Foreskin keratinocyte (primary cell): ENCODE measurements at places on chromosomes 6 and 20. TPM values are rescaled to one million over a fixed set of nuclear protein-coding genes. Genes with fewer than 3 reads are reported as not detected.

The DEFB112 gene
- total RNA-seq: not detected in 2 replicates

The PRSS35 gene
- total RNA-seq: not detected in 2 replicates

The SPAG4 gene
- total RNA-seq: 1.5 and 3.2 TPM in 2 replicates

The RAMACL gene
- 0.17 and 0.18 TPM in 2 replicates for total RNA-seq

The DNPH1 gene
- 82.3 and 89.4 TPM in 2 replicates for total RNA-seq

The SPATS1 gene
- not detected in 2 replicates for total RNA-seq

The ZNF217 gene
- 36.8 and 37.4 TPM in 2 replicates for total RNA-seq

The QRSL1 gene
- total RNA-seq: 13.7 and 14.7 TPM in 2 replicates

The RBBP8NL gene
- total RNA-seq: not detected in 2 replicates

The OR2H2 gene
- total RNA-seq: not detected in 2 replicates

The OPN5 gene
- not detected in 2 replicates for total RNA-seq

The HTR1E gene
- not detected in 2 replicates for total RNA-seq

The COL9A3 gene
- 10.1 and 10.8 TPM in 2 replicates for total RNA-seq

The MAP3K4 gene
- total RNA-seq: 25.0 and 26.1 TPM in 2 replicates

GRCh38 chr6:118546164-118546879, 1.8 kb upstream of the PLN start:
- no peak for DNase-seq

GRCh38 chr20:61536671-61537070, 284.6 kb downstream of the CDH4 start:
- no peak for DNase-seq

DNA sequence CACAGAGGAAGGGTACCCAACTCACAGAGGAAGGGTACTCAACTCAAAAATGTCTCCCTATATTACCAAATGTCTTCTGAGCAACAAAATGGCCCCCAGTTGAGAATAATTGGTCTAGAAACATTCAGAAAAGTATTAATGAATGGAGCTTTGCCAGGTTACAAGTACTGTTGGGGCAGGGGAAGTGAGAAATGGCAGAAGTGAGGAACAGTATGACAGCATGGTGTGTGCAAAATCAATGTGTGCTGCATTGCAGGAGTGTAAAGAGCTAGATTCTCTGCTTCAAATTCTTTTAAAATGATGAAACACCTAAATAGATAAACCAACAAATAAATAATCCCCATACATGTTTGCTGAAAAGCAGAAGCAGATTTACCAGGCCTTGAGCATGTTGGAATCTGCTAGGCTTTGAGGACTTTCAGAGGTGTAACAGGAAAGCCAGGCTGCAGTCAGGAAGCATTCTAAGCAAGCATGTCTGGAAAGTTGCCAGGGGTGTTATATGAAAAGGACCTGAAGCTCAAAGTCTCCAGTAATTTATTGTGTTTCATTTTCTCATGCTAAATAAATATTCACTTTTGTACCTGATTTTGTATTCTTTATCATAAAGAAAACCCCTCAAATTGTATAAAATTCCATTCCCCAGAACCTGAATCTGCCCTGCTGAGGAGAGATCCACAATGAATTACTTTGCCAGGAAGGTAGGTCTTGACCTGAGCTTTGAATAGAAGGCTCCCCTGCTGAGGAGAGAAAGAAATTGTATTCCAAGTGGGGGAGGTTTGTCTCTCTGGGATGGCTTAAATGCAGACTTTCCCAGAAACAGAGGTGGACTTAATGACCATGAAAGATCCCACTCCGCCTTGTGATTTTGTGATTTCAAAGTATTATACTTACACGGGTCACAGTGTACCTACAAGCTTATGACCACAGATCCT, 265.0 kb upstream of the MARCKS start:
- DNase-seq: peak; percentile 39

DNA sequence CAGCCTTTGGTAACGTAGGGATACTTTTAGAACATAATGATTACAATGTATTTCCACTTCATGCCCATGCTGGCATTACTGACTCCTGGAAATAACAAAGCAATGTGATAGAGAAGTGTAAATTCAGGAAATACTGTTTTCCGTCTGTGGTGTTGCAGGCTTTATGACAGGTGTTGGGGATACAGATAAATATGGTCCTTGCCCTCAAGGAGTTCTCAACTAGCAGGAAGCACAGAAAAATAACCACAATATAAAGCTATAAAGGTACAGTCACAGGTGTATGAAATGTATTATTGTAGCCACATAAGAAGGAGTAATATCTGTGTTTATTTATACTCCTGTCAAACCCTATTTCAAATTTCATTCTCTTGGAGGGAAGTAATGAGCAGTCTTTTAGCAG, 12.9 kb upstream of the LAMP5 start:
- DNase-seq: no peak

- no peak for DNase-seq
Observed at GRCh38 chr20:42261766-42262270, 643.6 kb upstream of the CHD6 start.

- no peak for DNase-seq
Observed at GRCh38 chr6:149046164-149046821, 271.2 kb upstream of the TAB2 start.

DNA sequence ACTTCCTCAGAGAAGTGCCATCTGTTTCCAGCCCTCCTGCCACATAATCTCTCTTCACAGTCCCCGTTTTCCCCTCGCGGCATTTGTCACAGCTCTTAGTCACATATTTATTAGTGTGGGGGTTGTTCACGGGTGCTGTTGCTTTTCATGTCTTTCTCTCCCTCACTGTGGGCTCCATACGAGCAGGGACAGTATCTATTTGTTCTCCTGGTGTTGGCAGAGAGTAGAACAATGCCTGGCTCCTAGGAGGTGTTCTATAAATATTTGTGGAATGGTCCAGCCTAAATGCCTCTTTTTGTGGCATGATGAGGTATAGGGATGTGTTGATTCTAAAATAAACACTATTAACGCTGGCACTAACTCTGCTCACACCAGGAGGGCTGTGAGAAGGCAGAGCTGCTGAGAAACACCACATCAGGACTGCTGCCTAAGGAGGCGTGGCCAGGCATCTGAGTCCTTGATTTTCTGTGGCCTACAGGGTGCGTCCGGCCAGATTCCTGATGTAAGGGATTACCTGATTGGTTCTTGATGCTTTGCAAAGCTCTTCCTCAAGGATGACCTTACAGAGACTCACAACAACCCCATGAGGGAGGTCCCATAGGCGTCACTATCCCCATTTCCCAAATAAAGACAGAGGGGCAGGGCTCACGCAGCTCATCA, 219.8 kb upstream of the ARID1B start:
- no peak for DNase-seq

GRCh38 chr20:53216478-53216855, 244.3 kb downstream of the TSHZ2 start:
- no peak for DNase-seq

DNA sequence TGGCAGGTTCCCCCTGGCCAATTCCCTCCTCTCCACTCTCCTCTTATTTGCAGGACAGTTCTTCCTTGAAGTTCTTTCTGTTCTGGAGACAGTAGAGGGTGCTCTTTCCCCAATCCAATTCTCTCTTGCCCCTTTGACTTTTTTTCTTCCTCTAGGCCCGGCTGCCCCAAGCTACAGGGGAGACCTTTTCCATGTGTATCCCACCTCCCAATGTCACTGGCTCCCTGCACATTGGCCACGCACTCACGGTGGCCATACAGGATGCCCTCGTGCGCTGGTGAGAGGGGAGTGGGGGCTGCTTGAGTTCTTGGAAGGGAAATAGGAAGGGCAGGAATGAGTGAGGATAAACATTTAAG, 1.5 kb downstream of the VARS2 start:
- peak; percentile 48 for DNase-seq

DNA sequence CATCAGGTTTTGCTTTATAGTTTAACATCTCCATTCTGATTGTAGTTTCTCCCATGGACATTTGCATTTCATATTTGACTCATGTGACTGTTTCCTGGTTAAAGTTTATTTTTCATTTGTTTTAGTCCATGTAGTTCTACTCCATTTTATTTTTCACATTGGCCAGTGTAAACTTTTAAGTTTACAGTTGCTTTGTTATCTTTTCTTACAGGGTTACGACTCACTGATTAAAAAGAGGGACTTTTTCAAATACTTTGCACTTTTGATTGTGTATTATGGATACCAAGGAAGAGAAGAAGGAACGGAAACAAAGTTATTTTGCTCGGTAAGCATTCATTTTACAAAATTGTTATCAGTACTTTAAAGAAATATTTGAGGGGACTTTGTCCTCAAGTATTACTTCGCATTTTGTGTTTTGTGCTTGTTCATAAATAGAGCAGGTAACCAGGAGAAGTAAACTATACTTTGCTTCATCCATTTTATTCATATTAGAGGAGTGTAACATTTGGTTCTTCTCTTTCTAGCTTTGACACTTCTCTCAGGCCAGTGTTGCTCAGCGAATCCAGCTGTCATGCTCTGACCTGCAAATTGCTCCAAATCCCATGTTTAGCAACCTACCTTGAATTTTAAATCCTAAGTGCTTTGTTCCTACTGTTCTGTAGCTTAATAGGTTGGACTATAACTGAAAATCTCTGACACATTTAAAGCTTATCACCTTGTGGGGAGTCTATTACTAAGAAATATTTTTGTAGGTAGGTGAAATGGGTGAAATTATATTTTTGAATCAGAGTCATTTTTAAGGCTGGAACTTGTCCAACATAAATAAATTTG, 24.5 kb downstream of the NCOA7 start:
- DNase-seq: no peak

GRCh38 chr6:168284187-168284586, 35.4 kb downstream of the DACT2 start:
- DNase-seq: peak; percentile 20

DNA sequence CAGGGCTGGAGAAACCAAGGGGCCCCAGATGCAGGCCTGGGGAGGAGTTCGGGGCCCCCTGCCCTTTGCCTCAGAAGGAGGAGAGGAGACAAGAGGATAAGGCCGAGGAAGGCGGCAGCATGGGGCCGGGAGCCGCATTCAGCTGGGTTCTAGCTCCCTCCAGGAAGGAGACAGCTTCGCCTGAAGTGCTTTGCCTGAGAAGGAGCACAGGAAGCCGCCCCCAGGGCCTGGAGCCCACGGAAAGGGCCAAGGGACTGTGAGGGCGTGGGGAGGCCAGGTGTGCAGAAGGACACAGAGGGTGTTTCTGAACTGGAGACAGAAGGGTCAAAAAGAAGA, 121.4 kb downstream of the AGPAT4 start:
- DNase-seq: no peak

DNA sequence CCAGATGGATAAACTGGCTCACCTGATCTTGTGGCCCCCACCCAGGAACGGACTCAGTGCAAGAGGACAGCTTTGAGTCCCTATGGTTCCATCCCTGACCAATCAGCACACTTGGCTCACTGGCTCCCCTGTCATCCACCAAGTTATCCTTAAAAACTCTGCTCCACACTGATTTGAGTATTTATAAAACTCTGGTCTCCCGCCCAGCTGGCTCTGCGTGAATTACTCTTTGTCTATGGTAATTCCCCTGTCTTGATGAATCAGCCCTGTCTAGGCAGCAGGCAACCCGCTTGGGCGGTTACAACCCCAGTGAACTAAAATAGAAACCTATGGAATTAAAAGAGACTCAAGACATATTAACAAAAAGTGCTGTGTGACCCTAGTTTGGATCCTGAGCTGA, 38.1 kb upstream of the CD83 start:
- peak; percentile 63 for DNase-seq

DNA sequence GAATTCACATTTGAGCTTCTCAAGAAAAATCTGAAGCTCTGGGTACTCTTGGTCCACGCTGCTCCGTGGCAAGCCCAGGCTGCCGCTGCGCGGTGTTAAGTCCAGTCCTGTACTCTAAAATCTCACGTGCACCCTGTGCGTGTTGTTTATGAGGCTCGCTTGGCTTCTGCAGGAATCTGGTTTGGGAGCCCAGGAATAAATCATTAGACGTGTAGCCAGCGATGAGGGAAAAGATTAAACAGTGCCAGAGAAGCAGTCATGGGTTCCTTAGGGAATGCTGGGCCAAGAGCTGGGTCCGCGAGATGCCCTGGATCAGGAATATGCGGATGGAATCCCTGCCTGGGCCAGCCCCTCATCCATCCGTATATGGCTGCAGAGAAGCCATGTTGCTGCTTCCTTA, 87.3 kb downstream of the KCNB1 start:
- no peak for DNase-seq

- DNase-seq: peak; percentile 67
Observed at GRCh38 chr20:50838707-50839385, 44.0 kb downstream of the BCAS4 start.

- DNase-seq: no peak
Observed at GRCh38 chr20:43287637-43288036, 97.9 kb upstream of the PTPRT start.

DNA sequence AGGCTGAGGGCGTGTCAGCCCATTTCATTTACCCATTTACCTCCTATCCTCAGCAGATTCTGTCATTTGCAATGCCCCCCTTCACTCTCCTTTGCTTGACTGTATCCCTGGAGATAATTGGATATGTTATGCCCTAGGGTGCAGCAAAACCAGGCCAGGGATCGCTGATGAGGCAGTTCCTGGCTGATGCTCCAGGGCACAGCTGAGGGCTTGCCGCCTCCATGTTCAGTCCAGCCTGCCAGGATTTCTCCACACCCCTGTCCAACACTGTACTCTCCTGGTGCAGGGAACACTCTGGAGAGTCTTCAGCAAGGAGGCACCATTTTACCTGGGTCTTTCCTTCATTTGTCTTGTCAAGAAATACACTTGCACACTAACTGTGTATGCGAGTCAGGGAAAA, 532.1 kb upstream of the CHD6 start:
- DNase-seq: no peak

- DNase-seq: no peak
Observed at GRCh38 chr20:15063081-15063480, 725.7 kb upstream of the FLRT3 start.

GRCh38 chr6:101439790-101440189, 46.3 kb downstream of the GRIK2 start:
- DNase-seq: no peak

- no peak for DNase-seq
Observed at GRCh38 chr6:21331235-21331634, 262.3 kb upstream of the SOX4 start.

DNA sequence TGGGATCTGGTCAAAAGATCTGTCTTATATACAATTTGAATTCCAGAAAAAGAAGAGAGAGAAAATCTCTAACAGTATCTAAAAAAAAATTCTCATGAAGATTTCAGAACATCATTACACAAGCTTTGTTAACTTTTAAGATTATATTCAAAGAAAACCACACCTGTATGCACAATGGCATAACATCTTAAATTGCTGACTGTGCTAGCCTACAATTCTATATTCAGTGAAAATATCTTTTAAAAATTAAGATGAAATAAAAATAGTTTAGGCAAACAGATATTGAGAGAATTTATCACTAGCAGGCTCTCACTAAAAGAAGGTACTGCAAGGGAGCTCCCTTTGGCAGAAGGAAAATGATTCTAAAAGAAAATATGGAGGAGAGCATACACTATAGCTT, 100.3 kb downstream of the BCKDHB start:
- DNase-seq: no peak

- DNase-seq: no peak
Observed at GRCh38 chr6:8088886-8089285, 13.5 kb downstream of the EEF1E1 start.

GRCh38 chr6:124396361-124396760, 565.9 kb upstream of the RNF217 start:
- no peak for DNase-seq

- DNase-seq: peak; percentile 20
Observed at GRCh38 chr6:149964308-149965193, 808 bp downstream of the ULBP1 start.

- DNase-seq: no peak
Observed at GRCh38 chr6:16064671-16065072, 64.2 kb upstream of the MYLIP start.

GRCh38 chr6:160933256-160933655, 58.3 kb upstream of the MAP3K4 start:
- no peak for DNase-seq

GRCh38 chr6:69398729-69399128, 398.1 kb downstream of the LMBRD1 start:
- DNase-seq: no peak

- DNase-seq: no peak
Observed at GRCh38 chr6:31765910-31766794, 3.7 kb downstream of the SAPCD1 start.
